CD4-positive, alpha-beta T cell (primary cell): ENCODE measurements at places on chromosomes 3 and 15. TPM values are rescaled to one million over a fixed set of nuclear protein-coding genes. Genes with fewer than 3 reads are reported as not detected.

The PDZRN3 gene
- not detected for total RNA-seq

DNA sequence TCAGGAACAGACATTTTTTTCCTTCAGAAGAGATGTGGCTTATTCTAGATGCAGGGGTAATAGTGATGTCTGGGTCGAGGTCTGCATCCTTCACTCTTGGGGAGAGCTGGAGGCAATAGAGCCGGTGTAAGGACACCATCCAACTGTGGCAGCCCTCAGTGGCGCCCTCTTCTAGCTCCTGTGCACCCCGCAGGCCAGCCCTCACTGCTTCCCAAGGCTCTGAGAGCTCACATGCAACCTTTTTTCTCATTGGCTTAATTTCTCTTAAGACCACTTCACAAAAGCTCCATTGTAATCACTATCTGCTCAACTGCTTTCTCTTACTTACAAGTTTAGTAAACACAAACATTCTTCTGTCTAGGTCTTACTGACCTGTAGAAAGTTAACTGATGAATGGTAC is 3.9 kb upstream of the VPS8 start:
- H3K27ac ChIP-seq, result no peak overlapping the region
- H3K4me1 ChIP-seq, result peaks cover 13% of the 10 kb centered on the region
- no peaks in the 10 kb centered on the region for H3K27me3 ChIP-seq
- DNase-seq, result no peak
- no peaks in the 10 kb centered on the region for H3K36me3 ChIP-seq

The FAM3D gene
- total RNA-seq, result not detected

The TLR9 gene
- total RNA-seq, result 0.08 TPM

The MB21D2 gene
- total RNA-seq, result 0.77 TPM

The SERPINI1 gene
- total RNA-seq, result 0.66 TPM

GRCh38 chr3:50648313-50648712 is 26.4 kb upstream of the DOCK3 start:
- H3K36me3 ChIP-seq, result peaks cover 59% of the 10 kb centered on the region
- DNase-seq, result no peak
